Muscle of leg (tissue), 16 donors: ENCODE measurements at places on chromosomes 16 and 17. TPM values are rescaled to one million over a fixed set of nuclear protein-coding genes. Genes with fewer than 3 reads are reported as not detected.

ALDH3A1 gene
- 0.18 TPM for total RNA-seq

DNA sequence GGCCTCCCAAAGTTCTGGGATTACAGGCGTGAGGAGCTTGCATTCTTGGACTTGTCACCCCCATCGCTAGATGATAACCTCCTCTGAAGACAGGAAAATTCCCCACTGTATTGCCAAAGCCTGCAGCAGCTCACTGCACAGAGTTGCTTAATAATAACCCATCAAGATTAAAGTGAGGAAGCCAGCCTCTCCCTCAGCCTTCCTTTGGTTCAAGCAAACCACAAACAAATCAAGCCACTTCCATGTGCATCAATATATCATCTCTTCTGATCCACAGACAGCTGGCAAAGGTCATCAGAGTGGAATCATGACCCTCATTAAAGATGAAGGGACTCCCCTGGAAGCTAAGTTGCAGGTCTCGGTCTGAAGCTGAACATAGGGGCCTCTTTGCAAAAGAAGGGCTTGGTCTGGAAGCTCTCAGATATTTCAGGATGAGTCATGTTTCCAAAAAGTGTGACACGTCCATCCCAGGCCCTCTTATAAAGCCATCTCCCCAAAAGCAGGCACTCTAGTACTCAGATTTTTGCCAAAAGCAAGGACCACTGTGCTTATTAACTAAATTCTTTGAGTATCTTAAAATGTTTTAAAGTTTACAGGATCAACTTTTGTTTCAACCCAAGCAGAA, 4.8 kb downstream of the EMP2 start:
- H3K4me3 ChIP-seq, result no peak overlapping the region
- peaks cover 46% of the 10 kb centered on the region for H3K4me1 ChIP-seq
- peak; percentile 42 for DNase-seq
- peaks cover 3% of the 10 kb centered on the region for H3K36me3 ChIP-seq
- no peaks in the 10 kb centered on the region for H3K27me3 ChIP-seq
- H3K27ac ChIP-seq, result no peak overlapping the region

DNA sequence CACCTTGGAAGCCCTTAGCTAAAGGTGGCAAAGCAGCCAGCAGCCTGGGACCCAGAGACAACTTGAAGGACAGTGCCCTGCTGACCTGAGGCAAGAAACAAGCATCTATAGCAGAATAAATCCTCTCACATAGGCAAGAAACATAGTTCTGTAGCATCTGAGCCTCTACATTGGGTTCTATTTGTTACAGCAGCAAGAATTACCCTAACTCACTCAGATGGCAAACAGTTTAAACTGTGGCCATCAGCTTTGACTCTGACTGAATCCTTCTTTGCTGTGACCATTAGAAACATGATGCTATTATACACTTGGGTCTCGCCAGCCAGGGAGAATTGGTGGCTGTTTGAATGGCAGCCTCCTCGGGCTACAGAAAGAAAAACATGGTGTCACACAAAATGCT, 53.1 kb upstream of the CCL1 start:
- no peak overlapping the region for H3K27ac ChIP-seq
- H3K36me3 ChIP-seq, result no peaks in the 10 kb centered on the region
- no peaks in the 10 kb centered on the region for H3K4me1 ChIP-seq
- H3K4me3 ChIP-seq, result no peak overlapping the region
- H3K27me3 ChIP-seq, result peaks cover 18% of the 10 kb centered on the region

DNA sequence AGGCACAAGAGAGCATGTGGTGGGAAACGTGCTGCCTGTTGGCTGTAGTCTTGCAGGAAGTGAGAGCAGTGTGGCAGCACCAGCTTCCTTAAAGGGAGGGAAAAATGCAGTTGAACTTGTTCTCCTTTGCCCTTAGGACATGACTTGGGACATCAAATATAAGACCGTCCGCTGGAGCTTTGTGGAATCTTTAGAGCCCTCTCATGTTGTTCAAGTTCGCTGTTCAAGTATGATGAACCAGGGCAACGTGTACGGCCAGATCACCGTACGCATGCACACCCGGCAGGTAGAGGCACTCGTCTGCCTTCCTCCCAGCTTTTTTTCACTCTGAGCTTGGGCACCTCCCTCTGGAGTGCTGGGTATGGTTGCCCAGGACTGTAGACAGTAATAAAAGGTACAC, 23.3 kb downstream of the GPR179 start:
- no peak overlapping the region for H3K27ac ChIP-seq
- H3K27me3 ChIP-seq, result no peaks in the 10 kb centered on the region
- H3K36me3 ChIP-seq, result peaks cover 35% of the 10 kb centered on the region

DNA sequence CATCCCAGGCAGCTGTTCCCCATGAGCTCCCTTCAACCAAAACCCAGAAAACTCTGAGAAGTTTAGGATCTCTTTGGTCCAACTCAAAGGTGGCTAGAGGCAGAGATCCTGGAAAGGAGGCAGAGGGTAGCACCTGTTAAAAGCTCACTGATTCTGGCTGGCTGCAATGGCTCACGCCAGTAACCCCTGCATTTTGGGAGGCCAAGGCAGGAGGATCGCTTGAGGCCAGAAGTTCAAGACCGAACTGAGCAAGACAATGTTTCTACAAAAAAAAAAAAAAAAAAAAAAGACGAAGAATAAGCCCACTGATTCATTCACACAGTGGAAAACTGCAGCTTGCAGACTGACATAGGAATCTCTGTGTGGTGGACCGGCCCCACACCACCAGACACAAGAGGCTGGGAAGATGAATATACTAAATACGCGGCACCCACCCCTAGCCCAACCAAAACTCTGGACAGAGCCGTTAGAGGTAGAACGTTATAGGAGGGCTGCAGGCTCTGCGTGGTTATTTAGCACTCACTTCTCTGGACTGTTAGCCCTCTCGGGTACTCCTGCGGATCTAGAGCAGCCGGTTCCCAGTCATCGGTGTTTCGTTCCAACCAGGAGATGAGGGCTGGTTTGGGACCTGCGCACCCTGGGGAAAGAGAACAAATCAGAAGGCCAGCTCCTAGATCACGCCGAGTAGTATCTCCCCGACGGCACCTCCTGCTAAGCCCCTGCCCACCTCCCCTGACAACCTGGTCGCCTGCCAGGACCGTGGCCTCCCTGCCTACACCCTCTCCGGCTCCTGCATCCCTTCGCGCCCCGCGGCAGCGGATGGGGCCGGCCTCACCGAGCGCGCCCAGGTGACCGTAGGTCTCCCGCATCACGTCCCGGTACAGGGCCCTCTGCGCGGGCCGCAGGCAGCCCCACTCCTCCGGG, 925 bp downstream of the ZNF689 start:
- peak; percentile 47 for DNase-seq
- peak overlapping the region; percentile 83 for H3K4me3 ChIP-seq
- H3K27me3 ChIP-seq, result no peaks in the 10 kb centered on the region
- H3K27ac ChIP-seq, result peak overlapping the region; percentile 92
- H3K36me3 ChIP-seq, result peaks cover 42% of the 10 kb centered on the region

DNA sequence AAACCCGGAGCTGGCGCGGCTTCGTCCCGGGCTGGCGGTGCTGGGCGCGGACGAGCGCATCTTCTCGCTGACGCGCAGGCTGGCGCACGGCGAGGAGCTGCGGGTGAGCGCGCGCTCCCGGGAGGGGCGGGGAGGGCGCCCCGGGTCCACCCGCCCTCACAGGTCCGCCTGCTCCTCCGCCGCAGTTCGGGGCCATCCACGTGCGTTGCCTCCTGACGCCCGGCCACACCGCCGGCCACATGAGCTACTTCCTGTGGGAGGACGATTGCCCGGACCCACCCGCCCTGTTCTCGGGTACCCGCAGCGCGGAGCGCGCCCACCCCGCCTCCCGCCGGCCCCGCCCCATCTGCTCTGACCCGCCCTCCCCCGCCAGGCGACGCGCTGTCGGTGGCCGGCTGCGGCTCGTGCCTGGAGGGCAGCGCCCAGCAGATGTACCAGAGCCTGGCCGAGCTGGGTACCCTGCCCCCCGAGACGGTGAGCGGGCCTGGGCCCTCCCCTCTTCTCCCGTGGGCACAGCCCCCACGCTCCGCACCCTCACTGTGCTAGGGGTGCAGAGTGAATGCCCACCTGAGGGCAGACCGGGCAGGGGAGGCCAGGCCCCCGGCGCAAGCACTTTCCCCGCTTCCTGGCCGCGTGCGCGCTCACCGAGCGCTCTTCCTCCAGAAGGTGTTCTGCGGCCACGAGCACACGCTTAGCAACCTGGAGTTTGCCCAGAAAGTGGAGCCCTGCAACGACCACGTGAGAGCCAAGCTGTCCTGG, 1.4 kb downstream of the HAGHL start:
- H3K27ac ChIP-seq, result no peak overlapping the region
- DNase-seq, result peak; percentile 64
- peaks cover 18% of the 10 kb centered on the region for H3K4me1 ChIP-seq
- H3K27me3 ChIP-seq, result peaks cover 40% of the 10 kb centered on the region
- no peak overlapping the region for H3K4me3 ChIP-seq
- H3K36me3 ChIP-seq, result peaks cover 31% of the 10 kb centered on the region

GRCh38 chr16:29816694-29817441, 916 bp downstream of the PAGR1 start:
- H3K4me1 ChIP-seq, result peaks cover 72% of the 10 kb centered on the region
- peaks cover 24% of the 10 kb centered on the region for H3K36me3 ChIP-seq
- DNase-seq, result peak; percentile 67
- H3K27ac ChIP-seq, result peak overlapping the region; percentile 97

- H3K36me3 ChIP-seq, result peaks cover 37% of the 10 kb centered on the region
- no peak overlapping the region for H3K27ac ChIP-seq
- H3K27me3 ChIP-seq, result no peaks in the 10 kb centered on the region
- DNase-seq, result no peak
- peaks cover 21% of the 10 kb centered on the region for H3K4me1 ChIP-seq
- H3K4me3 ChIP-seq, result no peak overlapping the region
Measured at GRCh38 chr17:17189559-17189958, 16.6 kb downstream of the PLD6 start.

DNA sequence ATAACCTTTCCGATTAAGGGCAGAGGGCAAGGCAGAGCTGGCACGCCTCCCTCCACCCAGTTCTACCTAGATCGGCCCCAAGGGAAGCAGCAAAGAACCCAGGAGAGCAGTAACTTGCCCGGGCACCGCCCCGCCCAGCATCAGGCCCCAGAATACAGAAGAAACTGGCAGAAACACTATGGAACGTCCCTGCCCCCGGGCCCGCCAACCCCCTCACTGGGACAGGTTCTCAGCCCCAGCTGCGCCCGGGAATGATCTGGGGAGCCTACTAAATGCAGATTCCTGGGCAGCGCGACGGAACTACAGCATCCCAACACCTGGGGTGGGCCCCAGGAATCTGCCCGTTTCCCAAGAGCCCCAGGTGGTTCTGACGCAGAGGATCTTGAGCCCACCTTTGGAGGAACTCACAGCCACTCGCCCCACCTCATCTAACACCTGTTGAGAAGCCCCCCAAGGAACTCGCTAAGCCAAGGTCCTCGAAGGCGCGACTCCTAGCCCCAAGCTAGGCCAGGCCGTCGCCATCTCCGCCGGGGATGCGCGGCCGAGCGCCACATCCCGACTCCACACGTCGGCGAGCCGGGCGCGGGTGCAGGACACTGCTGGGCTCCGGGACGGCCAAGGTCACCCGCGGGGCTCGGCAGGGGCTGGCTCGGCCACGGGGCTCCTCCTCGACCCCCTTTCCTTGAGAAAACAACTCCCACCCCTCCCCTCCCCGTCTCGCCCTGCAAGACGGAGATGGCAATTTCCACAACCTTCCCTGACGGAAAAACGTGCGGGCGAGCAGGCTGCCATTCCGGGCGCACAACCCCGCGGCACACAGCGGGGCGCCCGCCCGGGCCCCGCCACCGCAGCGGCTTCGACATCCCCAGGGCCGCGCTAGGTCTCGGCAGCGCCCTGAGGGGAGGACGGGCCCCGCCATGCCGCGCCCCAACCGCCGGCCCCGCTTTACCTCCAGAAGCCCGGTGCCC, 913 bp downstream of the CDIP1 start:
- peak overlapping the region; percentile 42 for H3K27ac ChIP-seq
- H3K36me3 ChIP-seq, result peaks cover 4% of the 10 kb centered on the region
- H3K4me3 ChIP-seq, result peak overlapping the region; percentile 69
- no peaks in the 10 kb centered on the region for H3K27me3 ChIP-seq
- DNase-seq, result no peak

DNA sequence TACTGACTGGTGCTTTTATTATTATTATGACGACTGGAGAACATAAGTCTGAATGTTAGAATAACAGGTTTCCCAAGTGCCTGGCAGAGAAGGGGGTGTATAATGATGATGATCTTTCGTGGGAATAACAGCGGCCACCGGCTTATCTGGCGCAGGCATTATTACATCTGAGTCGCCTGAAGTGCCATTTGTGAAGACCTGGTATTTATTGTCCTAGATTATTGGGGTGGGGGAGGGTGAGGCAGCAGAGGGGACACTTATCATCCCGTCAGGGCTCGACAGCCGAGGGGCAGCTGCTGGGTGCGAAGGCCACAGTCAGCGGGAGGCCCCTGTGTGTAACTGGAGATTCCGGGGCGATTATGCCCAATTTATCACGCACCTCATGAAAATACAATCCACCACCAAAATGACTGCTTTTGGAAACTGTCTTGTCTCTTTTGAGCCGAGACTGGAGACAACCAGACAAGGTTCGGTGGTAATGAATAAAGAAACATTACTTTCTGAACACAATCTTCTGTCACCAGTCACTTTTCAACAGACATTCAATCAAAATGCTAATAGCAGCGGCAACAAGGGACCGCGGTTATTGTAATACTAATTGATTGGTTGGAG, 199.3 kb downstream of the CCDC182 start:
- DNase-seq, result no peak
- no peak overlapping the region for H3K4me3 ChIP-seq
- no peaks in the 10 kb centered on the region for H3K36me3 ChIP-seq
- peak overlapping the region; percentile 31 for H3K27ac ChIP-seq
- peaks cover 32% of the 10 kb centered on the region for H3K4me1 ChIP-seq
- peaks cover 14% of the 10 kb centered on the region for H3K27me3 ChIP-seq

DNA sequence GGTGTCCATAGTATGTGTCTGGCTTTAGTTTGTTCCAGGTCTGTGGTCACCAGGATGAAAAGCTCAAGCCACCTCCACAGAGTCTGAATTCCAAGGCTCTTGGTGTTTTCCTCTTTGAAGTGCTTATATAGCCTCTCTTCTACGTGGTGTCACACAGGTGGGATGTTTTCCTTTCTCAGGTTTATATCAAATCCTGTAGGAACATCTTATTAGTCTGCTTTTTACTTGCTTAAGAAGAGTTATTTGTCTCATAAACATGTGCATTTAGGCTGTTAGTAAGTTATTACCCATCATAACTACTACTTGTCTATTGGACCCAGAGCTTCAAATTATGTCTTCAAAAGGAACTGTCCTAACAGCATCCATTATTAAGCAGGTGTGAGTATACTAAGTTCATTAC, at the start of gene KRT39:
Gene KRT39 (minus strand): TSS at position 101 of the 400 bp plus-strand sequence. CDS start 92 bp downstream, at position 9.
- H3K36me3 ChIP-seq, result no peaks in the 10 kb centered on the region
- DNase-seq, result no peak
- peaks cover 4% of the 10 kb centered on the region for H3K27me3 ChIP-seq

DNA sequence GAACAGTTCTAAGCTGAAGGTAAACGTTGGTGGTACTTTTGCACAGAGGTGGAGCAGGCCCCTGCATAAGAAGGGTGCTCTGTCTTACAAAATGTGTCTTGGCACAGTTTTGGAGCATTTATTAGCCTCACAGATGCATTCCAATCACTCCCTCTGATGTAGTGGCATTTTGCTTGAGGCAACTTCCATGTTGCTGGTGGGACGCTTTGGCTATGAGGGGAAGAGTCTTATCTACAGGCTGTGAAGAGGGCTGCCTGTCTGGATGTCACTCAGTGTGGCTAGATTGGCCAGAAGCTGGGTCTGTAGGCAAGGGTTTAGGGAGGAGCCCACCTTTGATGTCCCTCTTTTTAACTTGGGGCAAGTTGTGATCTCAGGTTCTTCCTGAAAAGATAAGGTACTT, 2.6 kb upstream of the RARA start:
- no peak overlapping the region for H3K4me3 ChIP-seq
- H3K36me3 ChIP-seq, result no peaks in the 10 kb centered on the region
- H3K27me3 ChIP-seq, result no peaks in the 10 kb centered on the region
- peak overlapping the region; percentile 56 for H3K27ac ChIP-seq
- peaks cover 80% of the 10 kb centered on the region for H3K4me1 ChIP-seq

- H3K27me3 ChIP-seq, result no peaks in the 10 kb centered on the region
- peak overlapping the region; percentile 65 for H3K4me3 ChIP-seq
- H3K27ac ChIP-seq, result peak overlapping the region; percentile 94
- H3K36me3 ChIP-seq, result peaks cover 49% of the 10 kb centered on the region
- DNase-seq, result peak; percentile 60
Measured at GRCh38 chr17:81869221-81870130, 1.7 kb downstream of the ARHGDIA start.

LGALS9B gene
- total RNA-seq, result not detected
